ENCODE measurements at places on chromosomes 13 and 19. TPM values are rescaled to one million over a fixed set of nuclear protein-coding genes. Genes with fewer than 3 reads are reported as not detected.

The NAPSA gene
- total RNA-seq = 1,848 TPM

DNA sequence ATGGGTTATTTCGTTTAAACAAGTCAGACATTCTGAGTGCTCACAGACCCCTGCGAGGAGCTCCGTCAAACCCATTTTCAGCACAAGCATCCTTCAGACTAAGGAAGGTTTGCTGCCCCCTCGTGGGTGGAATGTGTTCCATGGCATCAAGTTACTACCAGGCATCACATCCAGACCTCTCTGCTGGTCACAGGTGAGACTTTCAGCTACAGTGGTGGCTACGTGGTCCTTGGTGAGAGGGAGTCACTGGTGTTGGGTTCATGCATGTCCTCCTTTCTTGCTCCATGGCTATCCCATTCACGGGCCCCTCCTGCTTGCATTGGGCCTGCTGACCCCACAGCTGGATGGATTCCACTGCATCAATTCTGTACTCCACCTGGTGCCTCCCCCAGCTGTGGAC lies 9.1 kb upstream of the LILRB5 start:
- H3K4me1 ChIP-seq = no peaks in the 10 kb centered on the region
- no peak overlapping the region for H3K27ac ChIP-seq
- H3K4me3 ChIP-seq = no peak overlapping the region
- peak; percentile 83 for DNase-seq
- H3K27me3 ChIP-seq = no peaks in the 10 kb centered on the region

DNA sequence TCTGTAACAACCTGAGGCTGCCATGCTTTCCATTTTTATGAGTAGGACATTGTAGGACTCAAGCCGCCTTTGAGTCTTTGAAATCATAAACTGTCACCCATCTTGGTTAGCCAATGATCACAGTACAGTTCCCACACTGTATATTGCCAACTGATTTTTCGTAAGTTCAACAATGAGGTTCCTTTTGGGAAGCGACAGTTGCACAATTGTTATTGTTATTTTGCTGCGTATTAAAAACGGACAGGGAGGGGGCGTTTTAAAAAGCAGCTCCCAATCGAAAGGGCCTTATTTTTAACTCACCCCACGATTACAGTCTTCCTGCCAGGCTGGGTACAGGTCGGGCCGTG lies 601 bp downstream of the SLC46A3 start:
- no peaks in the 10 kb centered on the region for H3K27me3 ChIP-seq
- no peaks in the 10 kb centered on the region for H3K36me3 ChIP-seq
- H3K27ac ChIP-seq = peak overlapping the region; percentile 96
- peaks cover 20% of the 10 kb centered on the region for H3K4me1 ChIP-seq

The ZNF99 gene
- total RNA-seq = 0.03 TPM

GRCh38 chr19:12155324-12155860 lies 1.1 kb downstream of the ZNF625 start:
- peaks cover 6% of the 10 kb centered on the region for H3K4me1 ChIP-seq
- peak overlapping the region; percentile 91 for H3K27ac ChIP-seq
- H3K36me3 ChIP-seq = peaks cover 12% of the 10 kb centered on the region
- no peaks in the 10 kb centered on the region for H3K27me3 ChIP-seq
- DNase-seq = no peak
- H3K4me3 ChIP-seq = no peak overlapping the region
